ENCODE measurements at places on chromosomes 2 and 18.

GRCh38 chr2:675982-676646 lies 1.1 kb downstream of the TMEM18 start:
- peak; percentile 96 for DNase-seq

- DNase-seq = peak; percentile 88
These were observed 10.2 kb downstream of the PROKR1 start for GRCh38 chr2:68653538-68653982.

- no peak for DNase-seq
These were observed 142.2 kb downstream of the BCL11A start for GRCh38 chr2:60411295-60411694.

DNA sequence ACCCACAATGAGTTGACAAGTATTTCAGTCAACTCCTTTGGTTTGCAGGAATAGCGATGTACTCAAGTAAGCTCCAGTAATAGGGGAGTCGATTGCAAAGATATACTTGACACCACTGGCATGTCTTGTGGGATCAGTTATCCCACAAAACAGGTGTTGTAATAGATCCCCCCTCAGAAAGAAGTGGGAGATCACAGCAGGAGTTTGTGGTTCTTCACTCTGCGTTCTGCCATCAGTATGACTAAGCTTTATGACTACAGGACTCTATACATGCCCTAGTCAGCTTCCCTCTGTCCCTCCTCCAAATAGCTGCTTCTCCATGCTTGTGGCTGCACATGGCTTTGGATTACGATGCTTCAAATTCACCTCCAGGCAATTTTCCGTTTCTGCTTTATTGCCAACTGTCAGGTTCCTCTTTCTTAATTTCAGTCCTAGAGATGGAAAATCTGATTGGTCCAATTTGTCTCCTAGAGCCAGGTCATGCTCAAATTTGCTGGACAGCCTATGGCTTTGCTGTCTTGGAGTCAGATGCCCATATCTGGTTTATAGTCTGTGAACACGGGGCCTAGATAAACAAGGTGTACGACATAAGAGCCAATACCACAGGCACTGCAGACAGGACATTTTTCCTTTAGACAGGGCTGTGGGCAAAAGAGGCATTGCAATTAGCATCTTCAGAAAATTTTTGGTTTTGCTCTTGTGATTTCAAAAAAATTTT lies 221.7 kb downstream of the PAX3 start:
- DNase-seq = no peak

GRCh38 chr18:44609181-44609941 lies 71.3 kb upstream of the SETBP1 start:
- DNase-seq = no peak

GRCh38 chr2:26614216-26615138 lies 26.7 kb downstream of the CIB4 start:
- no peak for DNase-seq

DNA sequence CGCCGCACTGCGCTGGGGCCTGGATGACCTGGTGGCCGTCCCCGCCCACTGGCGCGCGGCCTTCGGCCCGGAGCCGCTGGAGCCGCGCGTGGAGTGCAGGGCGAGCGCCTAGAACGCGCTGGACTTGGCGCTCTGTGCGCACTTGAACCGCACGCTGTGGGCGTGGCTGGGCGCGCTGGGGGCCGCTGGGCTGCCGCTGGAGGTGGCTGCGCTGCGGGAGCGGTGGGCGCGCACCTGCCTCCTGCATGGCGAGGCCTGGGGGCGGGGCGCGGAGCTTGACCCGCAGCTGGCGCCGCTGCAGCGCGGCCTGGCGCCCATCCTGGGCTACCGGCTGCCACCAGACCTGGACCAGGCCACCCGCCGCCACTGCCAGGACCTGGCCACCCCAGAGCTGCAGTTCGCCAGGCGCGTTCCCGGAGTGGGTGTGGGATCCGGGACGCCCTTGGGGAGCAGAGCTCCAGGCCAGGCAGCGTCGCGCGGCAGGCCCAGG lies 9.9 kb downstream of the AQP12B start:
- DNase-seq = no peak

GRCh38 chr18:37249895-37250618 lies 315.5 kb downstream of the CELF4 start:
- DNase-seq = no peak

GRCh38 chr2:210224941-210225672 lies at the start of gene ACADL:
ACADL (minus strand) TSS chr2:210225447; CDS start chr2:210225263, 184 bp downstream.
- peak; percentile 28 for DNase-seq

DNA sequence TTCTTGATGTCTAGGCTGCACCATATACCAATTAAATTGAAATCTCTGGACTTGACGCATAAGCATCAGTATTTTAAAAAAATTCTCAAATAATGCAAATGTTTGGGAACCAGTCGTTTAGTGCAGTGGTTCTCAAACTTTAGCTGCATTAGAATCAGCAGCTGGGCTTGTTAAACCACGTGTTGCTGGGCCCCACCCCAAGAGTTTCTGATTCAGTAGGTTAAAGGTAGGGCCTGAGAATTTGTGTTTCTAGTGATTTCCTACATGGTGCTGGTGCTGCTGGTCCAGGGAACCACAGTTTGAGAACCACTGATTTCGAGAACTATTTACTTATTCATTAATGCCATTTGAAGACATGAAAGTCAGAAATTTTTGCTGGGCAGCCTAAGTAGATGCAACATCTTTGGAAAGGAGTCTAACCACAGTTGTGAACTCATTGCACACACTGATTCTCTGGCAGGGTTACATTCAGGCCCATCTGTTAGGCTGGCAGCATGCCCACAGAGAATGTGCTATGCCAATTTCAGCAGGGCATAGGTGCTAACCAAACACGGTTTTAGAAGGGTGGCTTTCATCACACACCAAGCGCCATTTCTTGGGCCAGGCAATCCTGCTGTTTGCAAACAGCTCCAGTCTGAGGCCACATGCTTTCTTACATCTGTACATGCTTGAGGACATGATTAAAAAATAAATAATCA lies 26.4 kb upstream of the ATP5MC3 start:
- DNase-seq = no peak

GRCh38 chr2:20433946-20434553 lies 12.8 kb upstream of the RHOB start:
- no peak for DNase-seq

DNA sequence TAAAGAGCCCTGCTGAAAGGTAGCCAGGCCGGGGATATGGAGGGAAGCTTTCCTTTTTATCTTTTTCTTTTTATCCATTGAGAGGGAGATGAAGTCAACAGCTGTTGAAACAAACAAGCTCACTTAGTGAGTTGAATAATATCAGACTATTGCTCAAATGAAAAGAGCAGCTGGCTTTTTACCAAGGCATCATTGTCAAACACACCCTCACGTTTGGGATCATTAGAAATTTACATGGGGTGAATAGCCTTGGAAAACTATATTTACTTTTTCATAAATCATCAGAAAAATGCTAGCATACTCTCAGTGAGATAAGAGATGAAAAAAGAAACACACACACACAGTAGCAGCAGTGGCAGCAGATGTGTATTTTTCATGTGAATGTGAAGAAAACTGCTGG lies 71.5 kb upstream of the HNMT start:
- DNase-seq = no peak

GRCh38 chr18:59729781-59730180 lies 32.6 kb upstream of the CCBE1 start:
- no peak for DNase-seq

GRCh38 chr2:58137221-58137620 lies 90.6 kb downstream of the VRK2 start:
- DNase-seq = peak; percentile 74

DNA sequence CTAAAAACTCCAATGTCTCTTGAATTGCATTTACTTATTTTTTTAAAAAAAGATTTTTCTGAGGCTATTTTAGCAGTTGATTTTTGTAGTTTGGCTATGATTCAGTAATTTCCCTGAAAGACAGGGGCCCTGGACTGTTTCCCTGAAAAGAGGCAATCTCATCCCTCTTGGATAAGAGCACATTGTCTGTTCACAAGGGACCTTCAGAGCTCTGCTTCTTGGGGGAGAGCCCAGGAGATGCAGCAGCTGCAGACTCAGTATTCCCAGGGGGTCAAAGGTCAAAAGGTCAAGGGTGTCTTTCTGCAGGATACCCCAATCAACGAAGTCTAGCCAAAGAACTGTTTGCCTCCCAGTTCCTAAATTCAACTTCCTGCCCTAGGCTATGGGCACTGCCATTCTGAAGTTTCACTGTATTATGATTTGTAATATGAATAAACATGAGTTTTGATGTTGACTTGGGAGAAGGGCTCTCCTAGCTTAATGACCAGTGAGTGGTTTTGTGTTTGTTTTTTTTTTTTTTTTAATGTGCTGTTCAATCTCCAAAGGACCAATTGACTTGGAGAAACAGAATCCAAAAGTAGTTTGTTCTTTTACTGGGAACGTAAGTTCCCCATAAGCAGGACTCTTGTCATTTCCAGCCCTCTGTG lies 157.0 kb upstream of the SERPINE2 start:
- DNase-seq = no peak

DNA sequence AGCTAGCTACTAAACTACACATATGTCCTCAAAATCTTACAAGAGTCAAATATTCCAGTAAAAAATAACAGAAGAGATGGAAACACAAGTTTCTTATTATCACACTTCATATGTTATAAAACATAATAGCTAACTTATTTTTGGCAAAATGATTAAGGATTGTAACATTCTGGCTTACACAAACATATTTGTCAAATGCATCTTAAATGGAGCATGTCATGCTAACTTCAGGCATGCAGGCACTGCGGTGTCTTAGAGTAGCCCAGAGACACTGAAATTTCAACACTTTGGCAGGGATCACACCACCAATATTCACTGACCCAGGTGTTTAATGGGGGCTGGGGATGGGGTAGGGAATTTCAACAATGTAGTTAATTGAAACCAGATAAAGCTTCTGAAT lies 51.6 kb downstream of the LDAH start:
- no peak for DNase-seq

DNA sequence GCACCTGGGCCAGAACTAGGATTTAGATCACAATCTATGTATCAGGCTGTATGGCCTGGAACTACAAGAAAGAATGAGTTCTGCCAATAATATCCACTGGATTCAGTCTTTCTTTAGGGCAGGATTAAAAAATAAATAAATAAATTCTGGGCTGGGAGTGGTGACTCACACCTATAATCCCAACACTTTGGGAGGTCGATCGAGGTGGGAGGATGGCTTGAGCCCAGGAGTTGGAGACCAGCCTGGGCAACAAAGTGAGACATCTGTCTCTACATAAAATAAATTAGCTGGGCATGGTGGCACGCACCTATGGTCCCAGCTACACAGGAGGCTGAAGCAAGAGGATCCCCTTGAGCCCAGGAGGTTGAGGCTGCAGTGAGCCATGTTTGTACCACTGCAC lies 8.1 kb downstream of the AMMECR1L start:
- DNase-seq = no peak

GRCh38 chr18:48676346-48676745 lies 137.5 kb downstream of the CTIF start:
- no peak for DNase-seq

DNA sequence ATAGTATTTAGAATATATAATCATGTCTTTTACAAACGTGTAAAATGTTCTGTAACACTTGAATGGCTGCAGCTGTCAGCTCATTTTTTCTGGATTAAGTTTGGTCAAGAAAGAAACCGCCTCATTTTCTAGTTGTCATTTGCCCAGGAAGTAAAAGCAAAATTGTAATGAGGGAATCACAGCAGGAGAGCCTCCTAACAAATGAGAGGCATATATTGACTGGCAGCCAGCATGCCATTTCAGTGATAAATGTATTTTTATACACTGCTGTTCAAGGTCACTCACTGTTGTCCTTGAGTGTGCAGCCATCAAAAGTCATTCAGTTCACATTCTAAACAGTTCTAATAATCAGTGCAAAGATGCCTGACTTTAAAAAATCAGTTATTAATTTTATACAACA lies 144.3 kb upstream of the BOD1L2 start:
- peak; percentile 12 for DNase-seq

DNA sequence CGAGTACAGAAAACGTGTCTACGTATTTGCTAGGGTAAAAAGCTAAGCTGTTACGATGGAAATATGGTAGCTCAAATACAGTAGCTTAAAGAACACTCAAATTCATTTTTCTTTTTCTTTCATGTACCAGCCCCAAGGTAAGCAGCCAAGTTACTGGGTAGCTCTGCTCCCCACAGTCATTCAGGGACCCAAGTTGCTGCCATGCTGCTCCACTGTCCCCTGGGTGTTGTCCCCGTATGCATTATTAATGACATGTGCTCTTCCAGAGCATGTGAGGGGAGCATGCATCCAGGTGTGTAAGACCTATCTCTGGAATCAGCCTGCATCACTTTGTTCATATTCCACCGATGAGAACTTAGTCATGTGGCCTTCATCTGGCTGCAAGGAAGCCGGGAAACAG lies 105.1 kb upstream of the SP3 start:
- DNase-seq = no peak

- no peak for DNase-seq
These were observed 335.7 kb downstream of the PARD3B start for GRCh38 chr2:204880928-204881327.

DNA sequence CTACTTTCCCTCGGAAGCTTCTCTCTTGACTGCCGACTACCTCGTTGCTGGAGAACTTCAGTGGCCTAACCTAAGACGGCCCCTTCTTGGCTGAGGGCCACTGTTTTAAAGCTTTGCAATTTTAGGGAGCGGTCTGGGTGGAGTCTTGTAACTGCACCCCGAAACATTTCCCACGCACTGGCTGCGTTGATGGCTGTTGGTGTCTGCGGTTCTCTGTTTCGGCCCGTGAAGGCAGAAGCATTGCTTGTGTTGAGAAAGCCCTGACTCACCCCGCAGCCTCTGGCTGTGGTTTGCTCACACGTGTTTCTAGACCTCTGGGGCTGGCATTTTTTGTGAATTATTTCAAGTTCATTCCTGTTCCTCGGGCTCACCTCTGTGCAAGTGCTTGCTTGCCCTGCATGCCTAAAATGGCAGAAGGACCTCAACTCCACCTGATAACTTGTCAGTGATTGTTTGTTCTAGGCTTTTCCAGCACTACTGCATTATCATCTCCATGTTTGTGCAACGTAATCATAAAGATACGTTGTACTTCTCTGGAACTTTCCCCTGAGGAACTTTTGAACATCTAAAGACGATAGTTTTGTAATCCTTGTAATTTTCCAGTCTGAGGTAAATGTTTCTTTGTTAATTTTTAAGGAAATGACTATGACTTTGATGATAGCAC lies 94.2 kb upstream of the DLX2 start:
- DNase-seq = peak; percentile 82

GRCh38 chr2:72148837-72149555 lies 1.3 kb upstream of the CYP26B1 start:
- peak; percentile 56 for DNase-seq

DNA sequence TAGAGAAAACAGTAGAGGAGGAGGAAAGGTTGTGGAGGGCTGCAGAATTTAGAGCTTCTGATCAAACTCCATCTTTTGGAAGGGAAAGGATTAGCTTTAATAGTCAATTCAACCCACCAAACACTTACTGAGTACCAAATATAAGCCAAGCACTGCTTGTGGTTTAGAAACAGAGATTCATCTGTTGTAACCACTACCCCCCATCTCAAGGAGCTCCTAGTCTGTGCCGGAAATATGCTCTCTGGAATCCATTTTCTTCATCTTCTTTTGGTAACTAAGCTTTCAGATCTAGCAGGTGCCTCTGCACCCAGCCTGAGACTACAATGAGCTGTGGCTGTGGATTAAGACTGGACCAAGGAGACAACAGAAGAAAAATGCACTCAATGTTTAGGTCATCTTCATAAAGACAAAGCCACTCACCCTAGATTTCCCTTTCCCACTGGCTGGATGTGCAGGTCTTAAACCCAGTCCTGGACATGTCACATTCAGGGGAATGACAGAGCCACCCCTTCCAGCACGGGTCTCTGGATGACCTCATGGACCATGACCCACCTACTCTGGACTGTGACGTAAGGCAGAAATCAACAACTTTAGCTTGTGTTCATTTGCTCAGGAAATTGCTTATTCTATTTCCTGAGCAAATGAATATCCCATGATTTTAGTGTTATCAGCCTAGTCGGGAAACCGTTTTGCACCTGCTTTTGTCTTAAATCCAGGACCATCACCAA lies 52.9 kb downstream of the EPB41L3 start:
- DNase-seq = no peak
